Activated CD4-positive, alpha-beta T cell treated with anti-CD3 and anti-CD28 coated beads, Interleukin-2, amount 50 U/mL, for 24 hours (primary cell): ENCODE measurements at places on chromosomes 4 and X.

DNA sequence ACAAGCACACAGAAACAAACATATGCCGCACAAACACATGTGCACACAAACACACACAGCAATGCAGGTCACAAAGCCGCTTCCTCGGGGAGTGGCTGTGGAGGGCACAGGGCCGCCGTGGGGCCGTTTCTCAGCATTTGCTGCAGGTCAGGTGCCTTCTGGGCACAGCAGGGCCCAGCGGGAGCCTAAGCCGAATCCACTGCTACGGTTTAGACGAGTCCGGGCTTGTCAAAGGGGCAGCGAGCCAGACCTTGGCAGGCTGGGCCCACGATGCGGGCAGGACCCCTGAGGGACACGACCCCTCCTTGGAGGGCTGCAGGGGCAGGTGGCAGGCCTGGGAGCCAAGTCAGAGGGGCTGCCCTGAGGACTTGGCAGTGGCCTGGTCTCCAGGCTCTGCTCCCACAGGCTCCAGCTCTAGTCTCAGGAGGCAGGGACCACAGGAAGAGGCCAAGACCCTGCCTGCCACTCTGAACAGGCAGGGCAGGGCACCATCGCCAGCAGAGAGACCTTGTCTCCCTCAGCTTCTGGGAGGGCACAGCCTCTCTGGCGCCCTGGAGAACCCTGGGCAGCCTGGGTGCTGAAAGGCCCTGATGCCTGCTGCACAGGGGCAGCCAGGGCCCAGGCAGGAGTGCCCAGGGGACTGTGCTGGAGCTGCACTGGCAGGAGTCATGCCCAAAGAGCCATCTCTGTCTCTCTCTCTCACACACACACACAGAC is 5.5 kb upstream of the ATP2B3 start:
- no peak for DNase-seq

GRCh38 chr4:39319676-39320075 is 46.5 kb downstream of the RFC1 start:
- no peak for DNase-seq

DNA sequence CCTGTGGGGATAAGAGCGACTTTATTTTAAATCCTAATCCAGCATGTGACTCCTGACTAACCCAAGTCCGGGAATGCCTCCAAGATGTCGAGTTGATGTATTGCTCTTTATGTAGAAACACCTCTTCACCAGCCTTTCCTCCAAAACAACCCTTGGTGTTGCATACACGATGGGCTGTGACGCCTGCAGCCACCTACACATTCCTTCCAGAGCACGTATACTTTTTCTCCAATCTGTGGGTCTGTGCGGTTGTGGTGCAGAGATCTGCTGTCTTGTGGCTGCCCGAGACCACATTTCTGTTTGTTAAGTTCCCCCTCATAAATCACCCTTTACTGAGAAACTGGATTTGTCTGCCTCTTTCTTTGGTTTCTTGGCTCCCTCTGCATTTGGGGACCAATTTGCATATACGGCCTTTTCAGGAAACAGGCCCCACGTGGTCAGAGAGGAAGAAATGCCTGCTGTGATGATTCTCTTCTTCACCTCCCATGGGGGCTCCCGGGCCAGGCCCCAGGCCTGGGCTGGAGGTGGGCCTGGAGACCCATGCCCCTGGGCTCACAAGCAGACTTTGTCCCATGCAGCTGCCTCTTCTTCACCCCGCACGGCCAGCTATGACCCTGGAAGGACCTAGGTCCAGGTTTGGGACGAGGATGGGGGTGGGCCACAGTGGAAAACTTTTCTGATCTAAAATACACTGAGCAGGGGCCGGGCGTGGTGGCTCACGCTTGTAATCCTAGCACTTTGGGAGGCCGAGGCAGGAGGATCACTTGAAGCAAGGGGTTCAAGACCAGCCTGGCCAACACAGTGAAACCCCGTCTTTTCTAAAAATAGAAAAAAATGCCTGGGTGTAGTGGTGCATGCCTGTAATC is 21.4 kb upstream of the AFAP1 start:
- peak; percentile 67 for DNase-seq

- no peak for DNase-seq
These were observed 63.8 kb upstream of the STS start for GRCh38 chrX:7083468-7084396.

- no peak for DNase-seq
These were observed 39.0 kb downstream of the PTTG2 start for GRCh38 chr4:37999000-37999716.

GRCh38 chrX:46777971-46778810 is 19.3 kb upstream of the SLC9A7 start:
- no peak for DNase-seq

GRCh38 chr4:8322794-8323704 is 53.5 kb downstream of the HTRA3 start:
- no peak for DNase-seq

DNA sequence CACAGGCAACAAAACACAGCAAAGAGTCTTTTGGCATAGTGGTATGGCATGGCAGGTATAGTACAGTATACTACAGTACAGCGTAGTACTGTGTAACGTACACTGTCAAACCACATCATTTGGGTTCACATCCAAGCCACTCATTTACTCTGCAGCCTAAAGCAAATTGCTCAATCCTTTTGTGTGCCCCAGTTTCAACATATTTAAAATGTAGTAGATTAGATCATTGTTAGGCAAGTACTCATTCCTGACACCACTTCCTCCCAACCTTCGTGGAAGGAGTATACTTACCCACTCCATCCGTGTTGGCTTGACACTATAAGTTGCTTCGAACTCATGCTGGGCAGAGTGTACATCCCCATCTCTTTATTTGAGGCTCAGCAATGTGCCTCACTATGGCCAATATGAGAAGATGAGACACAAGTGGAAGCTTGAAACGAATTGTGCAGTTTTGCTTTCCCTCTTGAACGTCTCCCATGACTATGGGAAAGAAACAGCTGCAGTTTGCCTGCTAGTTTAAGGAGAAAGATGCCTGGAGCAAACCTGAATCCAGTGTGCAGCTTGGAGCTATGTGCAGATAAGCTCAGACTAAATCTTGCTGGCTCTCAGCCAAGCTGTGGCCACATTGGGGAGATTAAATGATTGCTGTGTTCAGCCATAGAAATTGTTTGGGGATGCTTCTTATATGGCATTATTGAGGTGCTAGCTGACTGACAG is 85.7 kb upstream of the TBL1X start:
- no peak for DNase-seq

- no peak for DNase-seq
These were observed 167.2 kb downstream of the CEP135 start for GRCh38 chr4:56115898-56116297.

GRCh38 chr4:17939054-17939453 is 82.5 kb downstream of the LCORL start:
- no peak for DNase-seq

DNA sequence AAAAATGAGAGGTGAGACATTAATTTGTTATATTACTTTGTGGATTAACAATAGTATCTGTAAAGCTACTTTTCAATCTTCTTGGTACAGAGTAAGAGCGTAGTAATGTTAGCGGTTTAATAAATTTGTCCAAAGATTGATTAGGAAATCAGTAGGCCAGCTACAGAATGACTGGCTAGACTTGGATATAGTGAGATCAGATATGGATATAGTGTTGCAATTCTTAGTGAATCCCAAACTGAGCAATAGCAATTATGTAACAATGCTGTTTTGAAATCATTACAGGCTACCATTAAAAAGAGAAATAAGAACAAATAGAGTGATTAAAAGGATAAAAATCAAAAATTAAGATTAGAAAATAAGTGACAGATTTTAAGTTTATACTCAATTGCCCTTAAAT is 847 bp upstream of the UGT2A2 start:
- DNase-seq, result no peak

DNA sequence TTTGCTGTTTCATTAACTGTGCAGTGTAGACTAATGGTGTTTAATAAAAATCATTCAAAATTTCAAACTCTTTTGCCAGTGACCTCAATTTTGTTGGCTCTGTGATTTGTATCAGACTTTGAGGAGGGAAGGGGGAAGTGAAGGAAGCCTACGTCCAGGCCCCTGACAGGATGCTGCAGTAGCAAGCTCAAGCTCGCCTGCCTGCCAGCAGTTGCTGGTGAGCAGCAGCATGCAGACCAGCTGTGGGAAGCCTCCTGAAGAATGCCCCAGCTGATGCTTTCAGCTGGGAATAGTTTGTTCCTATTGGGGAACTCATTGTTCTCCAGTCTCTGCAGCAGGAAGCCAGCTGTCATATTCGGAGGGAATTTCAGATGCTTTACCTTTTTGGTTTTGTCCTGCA is 495.2 kb downstream of the AFF2 start:
- DNase-seq, result no peak
